Tibial nerve (tissue), 4 donors: ENCODE measurements at places on chromosomes 1 and 21. TPM values are rescaled to one million over a fixed set of nuclear protein-coding genes. Genes with fewer than 3 reads are reported as not detected.

GRCh38 chr1:156414461-156415064 is 45.6 kb downstream of the RHBG start:
- no peak for DNase-seq

DNA sequence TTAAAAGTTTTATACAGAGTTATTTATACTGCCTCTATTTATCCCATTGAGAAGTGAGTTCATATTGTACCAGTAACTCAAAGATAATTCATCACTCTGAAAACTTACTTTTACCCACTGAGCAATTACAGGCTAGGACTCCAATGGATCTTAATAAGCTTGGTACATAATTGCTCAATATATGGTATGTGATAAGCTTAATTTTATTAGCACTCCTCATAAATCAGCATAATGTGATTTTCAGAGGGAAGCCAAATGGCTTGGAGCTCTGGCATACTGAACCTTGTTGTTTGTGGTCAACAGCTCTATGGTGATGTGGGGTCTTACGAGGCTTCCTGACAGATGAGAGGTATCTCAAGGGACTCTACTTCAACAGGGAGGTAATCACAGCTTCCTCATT is 26.3 kb downstream of the ADAM30 start:
- DNase-seq, result no peak

DNA sequence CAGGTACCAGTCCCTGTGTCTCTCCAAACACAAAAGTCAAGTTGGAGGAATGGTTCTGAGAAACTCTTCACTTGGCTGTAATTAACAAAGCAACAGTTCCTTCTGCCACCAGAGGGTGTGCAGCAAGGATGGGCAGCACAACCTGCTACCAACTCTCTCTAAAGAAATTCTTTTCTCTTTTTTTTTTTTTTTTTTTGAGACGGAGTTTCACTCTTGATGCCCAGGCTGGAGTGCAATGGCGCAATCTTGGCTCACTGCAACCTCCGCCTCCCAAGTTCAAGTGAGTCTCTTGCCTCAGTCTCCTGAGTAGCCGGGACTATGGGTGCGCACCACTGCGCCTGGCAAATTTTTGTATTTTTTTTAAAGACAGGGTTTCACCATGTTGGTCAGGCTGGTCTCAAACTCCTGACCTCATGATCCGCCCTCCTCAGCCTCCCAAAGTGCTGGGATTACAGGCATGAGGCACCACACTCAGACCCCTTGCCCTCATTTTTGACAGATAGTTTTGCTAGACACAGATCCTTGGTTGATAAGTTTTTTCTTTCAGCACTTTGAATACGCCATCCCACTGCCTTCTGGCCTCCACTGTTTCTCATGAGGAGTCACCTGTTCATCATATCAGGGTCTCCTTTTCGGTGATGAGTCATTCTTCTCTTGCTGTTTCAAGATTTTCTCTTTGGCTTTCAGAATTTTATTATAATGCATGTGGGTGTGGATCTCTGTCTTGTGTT is 12.1 kb upstream of the DEGS1 start:
- no peak for DNase-seq

DNA sequence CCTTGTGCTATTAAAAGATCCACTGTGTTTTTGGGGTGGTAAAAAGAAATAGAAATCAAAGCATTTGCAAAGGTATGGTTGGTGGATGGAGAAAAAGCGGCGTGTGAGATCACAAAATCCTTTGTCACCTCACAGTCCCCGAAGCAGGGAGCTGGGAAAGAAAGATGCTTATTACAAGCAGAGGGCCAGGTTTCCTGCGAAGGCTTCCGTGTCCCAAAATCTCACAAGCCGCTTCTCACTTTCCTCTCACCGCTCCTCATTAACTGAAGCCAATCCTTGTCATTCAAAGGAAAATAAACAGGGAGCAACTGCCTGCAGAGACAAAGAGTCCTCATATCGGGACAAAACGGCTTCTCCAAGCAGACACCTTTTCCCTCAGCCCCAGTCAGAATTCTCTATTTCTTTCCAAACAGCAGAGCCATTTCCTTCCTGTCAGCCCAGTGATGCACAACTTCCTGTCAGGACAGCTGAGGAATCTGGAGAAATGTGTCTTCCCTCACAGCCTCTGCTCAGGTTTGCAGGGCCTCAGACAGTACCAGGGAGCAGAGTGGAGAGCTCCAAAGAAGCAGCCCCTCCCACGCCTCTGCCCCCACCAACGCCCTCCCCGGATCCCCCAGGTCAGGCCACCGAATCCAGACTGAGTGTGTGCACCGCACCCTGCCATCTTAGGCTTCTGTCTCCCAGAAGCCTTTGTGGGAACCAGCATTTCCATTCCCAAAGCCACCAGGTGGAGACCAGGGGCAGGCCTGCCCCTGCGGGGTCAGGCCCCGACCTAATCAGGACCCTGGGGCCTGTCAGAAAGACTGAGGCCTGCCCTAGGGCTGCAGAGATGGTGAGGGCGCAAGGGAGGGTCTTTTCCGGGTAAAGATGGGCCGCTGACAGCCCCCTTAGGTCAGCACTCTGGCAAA is 29.6 kb downstream of the KCNN3 start:
- DNase-seq, result no peak

DNA sequence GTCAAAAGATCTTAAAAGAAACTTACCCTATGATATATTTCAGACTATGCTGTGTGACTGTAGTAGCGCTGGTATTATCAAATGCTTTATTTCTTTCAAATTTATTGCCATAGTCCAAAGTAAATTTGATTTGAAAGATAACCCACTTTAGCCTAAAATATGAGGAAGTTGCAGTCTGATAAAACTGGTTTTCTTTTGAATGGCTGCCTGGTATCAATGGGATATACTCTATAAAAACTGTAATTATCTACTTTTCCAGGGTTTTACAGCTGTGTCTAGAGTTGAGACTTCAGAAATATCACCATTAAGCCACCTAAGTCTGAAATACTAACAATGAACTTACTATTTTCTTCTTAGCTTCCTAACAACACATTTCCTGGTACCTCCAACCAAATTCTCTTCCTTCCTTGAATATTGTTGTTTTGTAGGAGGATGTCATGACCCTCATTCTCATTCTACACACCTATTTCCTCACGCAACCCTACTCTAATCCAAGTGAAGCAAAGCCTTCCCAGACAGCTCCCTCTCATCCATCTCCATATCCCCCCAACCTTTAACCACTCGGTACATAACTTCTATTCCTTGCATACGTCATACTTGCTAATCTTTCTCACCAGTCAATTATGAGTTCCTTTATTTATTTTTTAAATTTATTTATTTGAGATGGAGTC is 17.0 kb downstream of the KDM5B start:
- DNase-seq, result no peak

DNA sequence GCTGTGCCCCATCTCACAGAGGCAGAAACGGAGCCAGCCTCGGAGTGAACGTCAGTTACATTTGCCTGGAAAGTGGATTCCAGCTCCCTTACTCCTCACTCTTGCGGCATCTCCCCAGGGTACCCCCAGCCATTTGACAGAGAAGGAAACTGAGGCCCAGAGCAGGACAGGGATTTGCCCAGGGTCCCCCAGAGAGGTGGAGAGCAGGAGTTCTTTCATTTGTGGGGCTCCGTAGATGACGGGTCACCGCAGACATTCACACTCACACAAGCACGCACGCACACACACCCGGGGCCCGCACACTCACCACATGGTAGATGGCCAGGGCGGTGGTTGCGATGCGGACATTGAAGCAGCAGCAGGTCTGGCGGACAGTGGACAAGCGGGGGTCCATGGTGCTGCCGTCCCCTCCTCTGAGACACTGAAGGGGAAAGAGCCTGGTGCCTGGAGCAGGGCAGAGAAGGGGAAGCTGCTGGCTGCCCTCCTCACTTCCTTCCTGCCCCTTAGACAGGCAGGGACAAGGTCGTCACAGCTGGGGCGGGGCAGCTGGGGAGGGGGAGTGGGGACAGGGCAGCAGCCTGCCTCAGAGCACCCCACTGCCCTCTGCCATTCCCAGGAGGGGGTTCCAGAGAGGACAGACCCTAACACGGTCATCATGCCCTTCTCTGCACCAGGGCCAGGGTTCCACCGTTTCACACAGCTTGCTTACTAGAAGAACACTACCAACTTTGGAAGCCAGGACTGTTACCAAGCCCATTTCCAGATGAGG is at the start of gene LAPTM5:
Gene LAPTM5, minus strand, starts transcription at position 423 of the 769 bp plus-strand sequence. Its CDS starts 29 bp downstream, at position 394.
- peak; percentile 44 for DNase-seq

DNA sequence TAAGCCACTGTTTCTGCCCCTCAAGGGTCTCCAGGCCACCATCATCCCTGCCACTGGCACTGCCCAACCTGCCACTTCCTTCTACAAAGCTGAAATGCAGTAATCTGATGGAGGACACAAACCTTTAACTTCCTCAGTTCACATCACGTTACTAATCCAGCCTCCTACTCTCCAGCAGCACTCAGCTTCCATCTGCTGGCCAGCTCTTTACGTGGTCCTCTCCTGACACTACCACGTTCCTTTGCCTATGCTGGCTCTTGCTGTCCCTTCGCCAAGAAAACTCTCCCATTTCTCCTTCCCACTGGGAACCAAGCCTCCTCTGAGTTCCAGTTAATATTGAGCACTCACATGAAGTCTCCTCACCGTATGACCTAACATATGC is 124.0 kb downstream of the EDEM3 start:
- no peak for DNase-seq

DNA sequence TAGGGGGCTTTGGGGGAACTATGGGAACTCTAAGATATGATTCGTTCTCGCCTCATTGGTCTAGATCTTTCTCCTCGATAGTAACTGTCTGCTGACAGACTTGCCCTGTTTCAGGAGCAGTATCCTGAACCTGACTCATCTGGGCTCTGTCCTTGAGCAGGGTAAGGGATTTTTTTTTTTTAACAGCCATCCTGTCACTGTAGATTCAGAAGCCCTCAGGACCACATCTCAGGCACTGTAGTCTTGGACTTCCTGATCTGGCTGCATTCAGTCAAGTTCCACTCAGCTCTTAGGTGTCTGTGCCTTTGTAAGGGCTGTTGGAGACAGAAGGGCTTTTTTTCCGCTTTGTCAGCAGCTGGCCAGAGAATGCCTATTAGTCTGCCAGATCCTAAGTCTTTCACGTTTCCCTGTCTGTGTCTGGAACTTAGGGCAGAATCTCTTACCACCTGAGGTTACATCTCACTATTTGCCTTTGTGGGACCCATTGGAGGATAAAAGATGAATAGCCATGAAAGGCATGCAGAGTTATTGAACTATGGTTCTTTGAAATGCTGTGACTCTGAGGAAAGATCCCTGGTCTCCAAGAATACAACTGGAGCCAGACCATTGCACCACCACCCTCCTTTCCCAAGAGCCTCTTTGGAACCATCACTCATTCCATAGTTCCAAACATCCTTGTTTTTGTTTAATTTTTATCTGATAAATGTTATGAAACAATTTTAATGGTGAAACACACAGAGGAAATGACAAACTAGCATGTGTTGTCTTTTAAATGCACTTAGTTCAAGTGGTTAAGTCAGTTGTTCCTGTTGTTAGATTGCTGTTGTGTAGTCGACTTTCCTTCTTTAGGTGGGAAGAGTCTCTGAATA is 49.7 kb upstream of the MACF1 start:
- no peak for DNase-seq

DNA sequence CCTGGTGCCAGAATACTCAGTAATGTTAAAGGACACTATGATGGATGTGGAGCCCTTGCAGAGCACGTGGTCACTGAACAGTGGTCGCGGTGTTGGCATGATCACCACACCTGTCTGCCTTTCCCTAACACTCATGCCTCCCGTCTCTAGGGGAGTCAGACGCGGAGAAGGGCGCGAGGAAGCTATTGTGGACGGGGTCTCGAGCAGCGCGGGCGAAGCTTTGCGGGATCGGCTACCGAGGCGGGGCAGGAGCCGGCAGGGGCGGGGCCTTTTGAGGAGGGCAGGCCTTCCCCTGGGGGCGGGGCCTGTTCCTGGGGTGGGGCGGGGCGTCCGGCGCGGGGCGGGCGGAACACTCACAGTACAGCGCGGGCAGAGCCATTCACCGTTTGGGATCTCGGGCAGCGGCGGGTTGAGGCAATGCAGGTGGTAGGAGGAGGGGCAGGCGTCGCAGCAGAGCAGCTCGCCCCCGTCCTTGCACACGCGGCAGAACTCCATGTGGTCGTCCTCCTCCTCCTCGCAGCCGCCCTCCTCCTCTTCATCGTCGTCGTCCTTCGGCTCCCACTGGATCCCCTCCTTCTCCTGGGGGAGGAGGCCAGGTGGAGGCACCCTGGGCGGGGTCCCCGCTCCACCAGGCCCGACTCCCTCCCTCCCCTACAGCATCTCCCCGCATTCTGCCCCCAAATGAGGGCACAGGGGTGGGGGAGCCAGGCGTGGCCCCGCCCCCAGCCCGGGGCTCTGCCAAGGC is 31.5 kb downstream of the CHD5 start:
- no peak for DNase-seq

The SRSF10 gene
- 88.9 TPM for total RNA-seq

The NCAM2 gene
- 22.0 TPM for total RNA-seq

- no peak for DNase-seq
Measured at GRCh38 chr1:226332947-226333346, 24.0 kb upstream of the LIN9 start.

The FMN2 gene
- total RNA-seq, result 24.9 TPM

The AXDND1 gene
- 0.22 TPM for total RNA-seq

DNA sequence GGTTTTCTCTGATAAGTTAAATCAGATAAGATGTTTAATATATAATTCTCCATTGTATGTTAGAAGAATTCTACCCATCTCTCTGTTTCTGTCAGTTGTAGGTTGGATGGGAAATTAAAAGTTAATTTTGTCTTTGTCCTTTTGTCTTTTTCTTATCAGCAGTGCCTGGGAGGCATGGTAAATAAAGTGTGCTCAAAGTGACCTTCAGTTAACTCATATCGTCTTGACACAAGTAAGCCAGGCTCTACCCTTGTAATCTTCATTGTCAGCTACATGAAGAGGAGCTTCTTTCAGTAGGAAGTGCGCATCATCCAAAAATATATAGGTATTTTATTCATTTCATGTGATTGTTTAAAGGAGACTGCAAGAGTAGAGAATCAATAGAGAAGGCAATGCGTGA is 138.9 kb upstream of the NRIP1 start:
- DNase-seq, result no peak

GRCh38 chr1:31054349-31054748 is 11.2 kb downstream of the PUM1 start:
- no peak for DNase-seq

The ARTN gene
- total RNA-seq, result 1.4 TPM

DNA sequence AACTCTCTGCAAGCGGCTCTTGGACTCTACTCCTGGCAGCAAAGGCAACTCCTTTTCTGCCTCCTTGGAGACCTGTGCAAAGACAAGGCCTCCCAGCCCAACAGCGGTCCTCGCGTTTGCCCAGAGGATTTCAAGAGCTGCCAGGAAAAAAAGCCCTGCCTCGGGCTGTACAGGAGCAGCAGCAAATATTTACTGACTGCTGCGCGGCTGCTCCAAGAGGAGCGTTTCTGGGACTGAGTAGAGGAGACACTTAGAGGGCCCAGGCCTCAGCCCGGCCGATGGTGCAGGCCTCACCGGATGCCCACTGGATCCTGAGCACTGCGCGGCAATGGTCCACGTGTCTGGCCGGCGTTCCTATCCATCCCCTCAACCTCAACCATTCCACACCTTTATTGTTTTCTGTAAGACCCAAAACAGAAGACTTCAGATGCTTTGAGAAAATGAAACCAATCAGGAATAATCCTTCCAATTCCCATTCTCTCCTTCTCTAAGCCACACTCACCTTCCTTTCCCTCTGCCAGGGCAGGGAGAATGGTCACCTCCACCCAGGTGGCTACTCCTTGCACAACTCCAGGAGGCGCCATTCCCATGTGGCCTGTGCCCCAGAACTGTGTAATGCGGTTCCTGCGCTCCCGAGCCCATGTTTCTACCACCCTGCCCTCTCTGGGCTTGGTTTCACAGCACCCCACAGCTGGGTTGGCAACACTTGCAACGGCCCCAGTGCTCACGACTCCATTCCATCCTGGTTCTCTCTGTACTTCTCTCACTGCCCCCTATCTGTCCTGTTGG is 215.8 kb downstream of the TRABD2B start:
- no peak for DNase-seq

- no peak for DNase-seq
Measured at GRCh38 chr1:197995408-197996258, 78.5 kb downstream of the LHX9 start.
